ENCODE measurements at places on chromosomes 3 and 15.

DNA sequence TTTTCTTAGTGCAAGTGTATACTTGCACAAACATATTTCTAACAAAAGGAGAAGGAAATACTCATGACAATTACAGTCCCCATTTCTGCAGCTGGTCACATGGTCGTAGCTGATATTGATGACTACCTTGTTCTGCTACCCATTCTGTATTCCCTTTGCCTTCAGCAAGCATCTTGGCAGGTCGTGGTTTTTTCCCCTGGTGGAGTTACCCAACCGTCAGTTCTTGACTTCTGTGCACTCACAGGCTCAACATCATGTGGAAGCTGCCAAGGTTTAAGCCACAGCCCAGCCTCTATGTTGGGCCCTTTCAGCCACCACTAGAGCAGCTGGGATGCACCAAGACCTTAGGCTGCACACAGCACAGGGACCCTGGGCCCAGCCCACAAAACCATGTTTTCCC lies 56.1 kb downstream of the VGLL3 start:
- DNase-seq: no peak

DNA sequence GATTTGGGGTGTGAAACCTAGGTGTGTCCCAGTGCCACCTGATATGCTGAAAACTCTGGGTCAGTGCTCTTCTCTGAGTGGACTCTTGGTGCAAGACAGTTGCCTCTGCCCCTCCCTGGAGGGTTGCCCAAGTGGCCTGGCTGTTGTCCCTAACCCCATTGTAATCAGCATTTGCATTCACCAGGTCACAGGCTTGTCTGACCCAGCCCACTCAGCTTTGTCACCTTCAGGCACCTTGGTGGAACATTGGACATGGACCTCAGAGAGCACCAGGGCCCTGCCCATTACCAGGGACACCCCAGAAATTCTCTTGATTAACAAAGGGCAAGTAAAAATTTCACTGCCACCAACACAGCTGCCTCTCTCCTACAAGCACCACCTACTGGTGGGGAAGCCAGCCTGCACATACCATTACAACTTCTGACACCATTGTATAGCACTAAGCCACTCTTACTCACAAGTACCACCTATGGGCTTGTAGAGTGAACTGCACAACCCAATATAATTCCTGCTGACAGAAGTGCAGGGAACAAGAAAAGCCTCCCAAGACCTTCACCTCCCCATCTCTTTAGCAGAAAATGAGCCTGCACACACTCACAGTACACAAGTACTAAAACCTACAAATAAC lies 324.6 kb downstream of the EPHA6 start:
- DNase-seq: no peak

DNA sequence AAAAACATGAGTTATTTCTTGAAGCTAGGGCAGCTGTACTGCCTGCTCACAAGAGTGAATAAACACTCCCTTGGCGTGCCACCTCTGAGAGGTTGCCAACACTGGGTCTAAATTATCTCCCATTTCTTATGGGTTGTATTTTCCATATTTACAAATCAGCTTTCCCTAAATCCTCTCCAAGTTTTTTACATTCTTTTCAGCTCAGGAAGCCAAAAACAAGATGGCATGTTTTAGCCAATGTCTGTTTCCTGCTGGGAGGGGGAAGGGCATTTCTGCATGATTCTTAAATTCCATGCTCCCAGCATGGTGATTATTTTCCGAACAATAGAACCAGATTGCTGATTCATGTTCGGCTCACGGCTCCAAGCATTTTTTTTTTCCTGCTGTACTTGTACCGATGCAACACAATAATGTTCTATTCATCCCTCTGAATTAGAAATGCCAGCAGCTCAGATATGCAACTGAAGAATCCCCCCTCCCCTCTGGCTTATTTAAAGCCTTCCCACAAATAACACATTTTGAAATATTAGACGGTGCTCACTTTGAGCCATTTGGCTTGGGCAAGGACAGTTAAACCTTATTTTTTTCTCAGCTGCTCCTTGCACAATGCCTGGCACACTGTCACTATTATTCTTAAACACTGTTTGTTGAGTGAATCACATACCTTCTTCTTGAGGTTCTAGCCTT lies 252.5 kb downstream of the THRB start:
- DNase-seq: no peak

GRCh38 chr3:160401291-160402095 lies 2.0 kb downstream of the SMC4 start:
- DNase-seq: no peak

- no peak for DNase-seq
Measured at GRCh38 chr3:182914341-182914740, 66.0 kb downstream of the DCUN1D1 start.

- DNase-seq: no peak
Measured at GRCh38 chr3:127823426-127823857, 1.1 kb upstream of the MGLL start.

GRCh38 chr3:177483182-177483967 lies 286.1 kb upstream of the TBL1XR1 start:
- no peak for DNase-seq

DNA sequence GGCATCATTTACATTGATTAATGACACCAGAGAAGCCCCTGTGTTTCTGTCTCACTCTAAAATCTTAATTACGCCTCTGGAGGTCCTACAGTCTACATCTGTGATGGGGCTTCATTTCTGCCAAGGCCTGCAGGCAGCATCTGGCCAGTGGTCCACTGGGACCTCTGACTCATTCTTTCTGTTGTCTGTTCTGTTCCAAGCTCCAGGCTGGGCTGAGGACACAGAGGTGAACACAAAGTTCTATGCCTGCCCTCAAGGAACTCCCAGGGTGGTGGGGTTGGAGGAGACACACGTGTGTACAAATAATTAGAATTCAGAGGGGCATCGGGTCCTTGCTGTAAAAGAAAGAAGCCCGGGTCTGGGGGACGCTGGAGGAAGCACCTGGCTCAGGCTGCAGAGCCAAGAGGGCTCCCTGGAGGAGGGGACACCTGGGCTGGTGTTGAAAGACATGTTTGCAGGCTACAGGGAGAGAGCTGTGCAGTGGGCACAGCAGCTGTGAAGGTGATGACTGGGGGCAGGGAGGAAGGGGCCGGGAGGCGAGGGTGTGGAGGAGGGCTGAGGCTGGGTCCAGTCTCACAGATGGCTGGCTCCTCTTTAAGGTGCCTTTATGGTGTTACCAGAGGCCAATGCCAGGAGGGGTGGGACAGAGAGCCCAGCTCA lies 103.3 kb upstream of the PRR23E start:
- DNase-seq: no peak

Data from activated CD4-positive, alpha-beta T cell treated with anti-CD3 and anti-CD28 coated beads, Interleukin-2, amount 50 U/mL, for 24 hours (primary cell).